LoVo (cell line): ENCODE measurements at places on chromosomes 4 and X.

- DNase-seq: no peak
Observed at GRCh38 chr4:39565878-39566600, 38.8 kb upstream of the UGDH start.

DNA sequence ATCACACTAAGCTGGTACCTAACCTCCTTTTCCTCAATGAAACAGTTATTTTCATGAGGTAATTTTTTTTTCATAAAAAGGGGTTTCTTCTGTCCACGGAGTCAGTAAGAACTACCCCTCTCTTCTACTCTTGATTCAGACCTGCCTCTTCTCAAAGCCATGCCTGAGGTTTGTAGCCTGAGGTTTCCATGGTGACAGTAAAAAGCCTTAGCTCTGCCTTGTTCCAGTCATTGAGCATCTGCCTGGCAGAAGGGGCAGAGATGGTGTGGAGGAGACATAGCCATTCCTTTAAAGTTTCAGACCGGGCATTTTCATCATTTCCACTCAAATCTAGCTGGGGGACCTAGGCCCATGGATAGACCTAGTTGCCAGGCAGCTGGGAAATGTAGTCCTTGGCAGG lies 135.5 kb downstream of the REPS2 start:
- no peak for DNase-seq

DNA sequence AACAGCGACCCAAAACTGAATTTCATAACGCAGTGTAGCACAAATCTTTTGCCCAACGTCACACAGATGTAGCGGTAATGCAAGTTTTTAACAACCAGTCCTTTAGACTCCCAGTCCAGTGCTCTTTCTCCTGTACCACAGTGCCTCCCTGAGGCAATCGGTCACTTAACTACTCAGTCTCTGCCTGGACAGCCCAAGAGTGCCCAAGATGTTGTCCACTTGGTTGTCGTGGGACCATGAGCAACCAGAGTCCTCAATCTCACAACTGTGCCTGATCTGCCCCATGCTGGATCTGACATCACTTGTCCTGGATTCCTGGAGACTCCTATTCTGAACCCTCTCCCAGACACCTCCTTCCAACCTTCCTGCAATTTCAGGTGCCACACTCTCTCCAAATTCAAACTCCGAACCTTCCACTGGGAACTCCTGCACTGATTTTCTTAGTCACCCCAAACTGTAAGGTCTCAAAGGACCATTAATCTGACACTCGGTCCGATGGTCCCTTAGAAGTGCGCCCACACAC lies 702 bp downstream of the MMGT1 start:
- DNase-seq: no peak

DNA sequence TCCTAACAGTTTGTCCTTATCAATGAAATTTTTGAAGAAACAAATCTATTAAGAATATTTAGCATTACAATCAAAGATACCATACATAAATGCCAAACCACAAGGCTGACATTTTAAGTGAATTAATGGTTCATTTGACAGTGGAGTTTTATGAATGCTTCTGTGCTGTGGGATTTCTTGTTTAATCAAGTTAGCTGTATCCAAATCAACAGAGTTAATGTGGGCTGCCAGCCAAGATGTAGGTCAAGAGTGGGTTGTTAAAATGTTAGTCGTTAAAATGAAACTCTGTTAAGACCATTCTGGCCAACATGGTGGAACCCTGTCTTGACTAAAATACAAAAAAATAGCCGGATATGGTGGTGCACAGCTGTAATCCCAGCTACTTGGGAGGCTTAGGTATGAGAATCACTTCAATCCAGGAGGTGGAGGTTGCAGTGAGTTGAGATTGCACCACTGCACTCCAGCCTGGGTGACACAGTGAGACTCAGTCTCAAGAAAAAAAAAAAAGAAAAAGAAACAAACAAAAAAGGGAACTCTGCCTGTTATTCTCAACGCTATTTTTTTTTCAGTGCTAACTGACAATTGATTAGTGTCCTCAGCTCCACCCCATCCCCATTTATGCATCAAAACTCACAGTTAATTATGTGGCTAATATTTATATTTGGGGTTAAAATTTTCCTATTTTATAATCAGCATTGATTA lies 20.2 kb downstream of the GPAT3 start:
- DNase-seq: no peak

DNA sequence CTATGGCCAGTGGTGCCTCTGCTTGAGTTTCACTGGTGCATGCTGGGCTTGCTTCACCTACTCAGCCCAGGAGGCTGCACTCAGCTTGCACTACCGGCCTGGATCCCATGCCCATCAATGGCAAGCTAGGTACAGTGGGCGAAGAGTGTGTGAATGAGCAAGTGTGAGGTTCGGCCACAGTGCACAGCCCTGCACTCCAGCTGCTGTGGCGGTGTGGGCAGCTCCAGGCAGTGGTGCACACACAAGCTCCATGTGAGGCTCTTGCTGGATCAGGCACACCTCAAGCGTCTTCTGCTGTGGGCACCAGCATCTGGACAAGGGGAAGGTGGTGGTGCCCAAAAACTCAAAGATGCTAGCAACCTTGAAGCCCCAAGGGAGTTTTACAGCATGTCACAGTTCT lies 820.9 kb upstream of the LCORL start:
- no peak for DNase-seq

DNA sequence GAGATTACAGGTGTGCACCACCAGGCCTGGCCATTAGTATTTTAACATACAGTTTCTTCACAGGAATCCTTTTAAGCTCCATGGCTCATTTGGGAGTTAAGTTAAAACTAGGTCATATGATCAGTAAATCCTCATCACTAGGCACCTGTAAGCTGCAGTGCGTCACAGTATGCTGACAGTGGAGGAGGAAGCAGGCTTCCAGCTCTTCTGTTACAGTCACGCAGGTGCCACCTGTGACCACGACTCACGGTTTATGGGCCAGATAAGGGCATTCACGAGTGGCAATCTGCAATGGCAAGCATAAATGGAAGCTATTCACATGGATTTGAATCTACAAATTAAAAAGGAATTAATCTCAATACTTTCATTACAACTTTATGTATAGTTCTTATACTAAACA lies 129.4 kb upstream of the BCOR start:
- DNase-seq: no peak

- DNase-seq: no peak
Observed at GRCh38 chrX:148417934-148418333, 82.5 kb upstream of the AFF2 start.

- peak; percentile 68 for DNase-seq
Observed at GRCh38 chr4:3346146-3346545, 53.3 kb downstream of the RGS12 start.

GRCh38 chr4:140753329-140753728 lies 2.9 kb downstream of the TBC1D9 start:
- DNase-seq: no peak

GRCh38 chr4:152590179-152591031 lies 54.5 kb upstream of the FBXW7 start:
- no peak for DNase-seq

DNA sequence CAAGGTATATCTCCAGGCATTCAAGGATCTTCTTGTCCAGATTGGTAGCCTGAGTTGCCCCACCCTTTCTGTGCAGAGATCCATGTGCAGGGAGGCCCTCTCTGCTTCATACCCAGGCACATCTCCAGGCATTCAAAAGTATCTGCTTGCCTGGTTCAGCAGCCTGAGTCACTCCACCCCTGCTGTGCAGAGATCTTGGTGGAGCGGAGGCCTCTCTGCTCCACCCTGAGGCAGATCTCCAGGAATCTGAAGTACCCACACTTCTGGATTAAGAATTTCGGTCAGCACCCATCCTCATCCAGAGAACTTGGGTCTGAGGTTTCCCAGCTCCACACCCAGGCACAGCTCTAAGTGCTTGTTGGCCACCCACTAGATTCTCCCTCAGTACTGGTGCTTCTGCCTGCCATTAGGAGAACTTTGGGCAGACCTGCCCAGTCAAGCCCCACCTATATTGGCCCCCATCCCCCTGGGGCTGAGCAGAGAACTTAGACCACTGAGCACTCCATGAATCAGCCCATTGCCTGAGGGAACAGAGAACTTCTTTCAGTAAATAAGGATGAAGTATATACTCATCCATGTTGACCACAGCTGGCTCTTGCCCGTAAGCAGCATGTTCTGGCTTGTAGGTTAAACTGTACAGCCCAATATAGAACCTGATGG lies 199.5 kb upstream of the ZCCHC13 start:
- no peak for DNase-seq

- no peak for DNase-seq
Observed at GRCh38 chrX:39205467-39205866, 404.2 kb downstream of the MID1IP1 start.

- peak; percentile 49 for DNase-seq
Observed at GRCh38 chr4:67746797-67747495, 7.2 kb downstream of the GNRHR start.

GRCh38 chr4:183329954-183330742 lies 7.9 kb upstream of the CLDN24 start:
- no peak for DNase-seq

DNA sequence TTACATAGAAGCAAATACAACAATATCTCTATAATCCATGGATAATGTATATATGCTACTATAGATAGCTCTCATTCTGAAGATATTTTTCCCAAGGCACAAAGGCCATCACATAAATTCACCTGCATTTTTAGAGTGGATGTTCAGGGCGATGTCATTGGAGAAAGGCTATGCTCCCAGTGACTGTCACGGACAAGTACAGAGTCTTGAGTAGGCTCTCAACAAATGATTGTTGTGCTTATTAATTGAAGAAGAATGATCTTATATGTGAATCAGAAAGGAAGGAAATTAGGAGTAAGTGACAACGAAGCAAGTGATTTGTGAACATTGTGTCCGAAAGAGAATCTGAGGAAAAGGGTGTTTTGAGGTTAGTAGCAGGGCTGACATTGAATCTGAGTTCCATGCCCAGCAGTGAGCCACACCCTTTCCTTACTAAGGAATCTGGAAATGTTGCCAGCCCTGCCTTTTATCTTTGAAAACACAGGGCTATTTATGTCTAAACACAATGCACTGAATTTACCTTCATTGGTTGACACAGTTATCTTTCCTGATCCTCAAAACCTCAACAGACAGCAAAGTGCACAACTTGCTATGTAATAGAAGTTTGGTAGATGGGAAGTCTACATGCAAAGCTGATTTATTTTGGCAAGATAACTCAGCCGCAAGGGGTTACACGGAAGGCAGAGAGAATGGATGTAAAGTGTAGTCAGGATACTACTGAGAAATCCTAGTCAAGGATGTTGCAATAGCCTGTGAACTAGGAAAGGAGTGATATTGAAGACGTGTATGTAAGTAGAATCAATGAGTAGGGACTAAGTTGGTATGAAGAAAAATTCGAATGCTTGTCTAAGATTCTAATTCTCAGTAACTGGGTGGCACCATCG lies 50.4 kb downstream of the SORBS2 start:
- DNase-seq: peak; percentile 41

DNA sequence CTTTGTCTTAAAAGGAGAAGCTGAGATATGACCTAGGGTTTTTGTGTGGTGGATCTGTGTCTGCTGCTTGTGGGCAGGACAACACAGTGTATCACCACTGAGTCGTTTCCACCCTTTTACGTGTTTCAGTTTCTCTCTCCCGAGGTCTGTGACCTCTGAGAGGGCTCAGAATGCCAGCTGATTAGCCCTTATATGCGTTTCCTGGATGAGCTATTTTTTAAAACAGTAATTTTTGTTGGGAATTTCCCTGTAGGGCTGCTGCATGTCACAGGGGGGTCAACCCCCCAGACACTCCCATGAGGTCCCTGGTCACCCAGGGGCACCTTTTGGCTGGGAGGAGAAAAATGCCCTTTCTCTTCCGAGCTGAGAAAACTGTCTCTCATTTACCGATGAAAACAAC lies 170.4 kb upstream of the CASK start:
- no peak for DNase-seq

- peak; percentile 32 for DNase-seq
Observed at GRCh38 chrX:103688946-103689345, 2.4 kb upstream of the MORF4L2 start.

GRCh38 chrX:8244301-8244700 lies 73.2 kb upstream of the VCX2 start:
- no peak for DNase-seq

- DNase-seq: no peak
Observed at GRCh38 chr4:3630598-3631543, 98.6 kb upstream of the LRPAP1 start.

- no peak for DNase-seq
Observed at GRCh38 chr4:167581449-167581965, 347.2 kb upstream of the SPOCK3 start.

GRCh38 chr4:113588895-113589668 lies 172.5 kb downstream of the CAMK2D start:
- DNase-seq: no peak

GRCh38 chrX:123425471-123425870 lies 241.4 kb downstream of the GRIA3 start:
- DNase-seq: no peak

DNA sequence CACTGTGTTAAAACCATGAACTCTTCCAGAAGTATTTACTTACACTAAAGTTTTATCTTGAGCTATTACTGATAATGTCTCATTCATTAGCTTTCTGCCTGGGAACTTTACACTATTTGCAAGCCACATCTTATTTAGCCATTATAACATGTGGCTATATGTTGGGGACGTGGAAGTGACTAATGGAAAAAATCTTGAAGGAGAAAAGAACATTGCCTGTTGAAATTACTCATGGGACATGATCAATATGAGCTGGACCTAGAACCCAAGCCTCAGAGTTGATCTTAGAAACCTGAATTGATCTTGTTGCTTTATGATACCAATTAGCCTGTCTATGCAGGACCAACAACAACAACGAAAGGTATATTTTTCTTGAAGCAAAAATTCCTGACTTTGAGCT lies 22.5 kb upstream of the ARHGAP6 start:
- no peak for DNase-seq

DNA sequence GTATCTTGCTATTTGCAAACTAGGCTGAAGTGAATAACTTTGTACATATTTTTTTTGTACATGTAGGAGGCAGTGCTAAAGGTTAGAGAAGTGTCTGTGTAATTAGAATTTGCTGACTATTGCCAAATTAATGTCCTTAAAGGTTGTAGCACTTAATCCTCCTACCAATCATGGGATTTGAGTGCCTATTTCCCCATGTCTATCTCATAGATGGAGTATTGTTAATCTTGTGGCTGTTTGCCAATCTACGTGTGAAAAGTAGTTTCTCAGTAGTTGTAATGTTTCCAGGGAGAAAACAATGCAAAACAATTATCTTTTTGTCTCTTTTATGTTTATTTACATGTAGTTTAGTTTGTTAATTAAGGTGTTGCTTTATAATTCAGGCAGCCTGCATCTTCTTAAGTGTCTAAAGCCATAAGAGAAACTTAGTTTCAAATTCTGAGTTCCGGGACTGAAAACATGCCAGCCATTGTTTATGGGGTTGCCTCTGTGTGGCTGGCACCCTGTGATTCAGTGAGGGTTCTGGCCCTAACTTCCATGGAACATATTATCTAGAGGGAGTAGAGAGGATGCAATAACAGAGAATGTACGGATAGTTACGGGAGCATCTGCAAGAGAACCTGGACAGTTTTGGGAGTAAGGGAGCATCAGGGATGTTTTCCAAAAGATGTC lies 142.4 kb downstream of the KLHL8 start:
- no peak for DNase-seq

- no peak for DNase-seq
Observed at GRCh38 chr4:4781936-4782707, 77.3 kb upstream of the MSX1 start.
